Right cardiac atrium (tissue), 5 donors: ENCODE measurements at places on chromosomes 7 and 10. TPM values are rescaled to one million over a fixed set of nuclear protein-coding genes. Genes with fewer than 3 reads are reported as not detected.
A peak's percentile ranks its signal among the peaks of the same experiment; 100 is the strongest.

GRCh38 chr10:33122014-33122809, 164.2 kb upstream of the ITGB1 start:
- DNase-seq = no peak

DNA sequence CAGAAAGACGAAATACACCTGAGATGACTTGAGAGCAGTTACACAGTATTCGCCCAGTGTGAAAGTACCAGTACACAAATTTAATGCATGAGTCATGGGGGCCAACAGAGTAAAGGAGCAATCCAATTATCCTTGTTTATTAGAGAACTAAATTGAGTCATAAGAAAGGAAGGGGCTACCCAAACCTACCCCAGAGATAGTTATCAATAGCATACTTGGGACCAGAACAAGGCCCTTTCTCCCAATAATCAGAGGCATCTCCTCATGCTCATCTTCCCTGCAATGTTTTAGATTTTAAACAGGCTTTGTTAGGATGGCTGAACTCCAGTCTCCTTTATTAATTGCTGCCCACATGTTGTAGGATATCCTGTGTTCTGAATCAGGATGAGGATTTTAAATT, 239.7 kb upstream of the LRGUK start:
- DNase-seq = no peak

DNA sequence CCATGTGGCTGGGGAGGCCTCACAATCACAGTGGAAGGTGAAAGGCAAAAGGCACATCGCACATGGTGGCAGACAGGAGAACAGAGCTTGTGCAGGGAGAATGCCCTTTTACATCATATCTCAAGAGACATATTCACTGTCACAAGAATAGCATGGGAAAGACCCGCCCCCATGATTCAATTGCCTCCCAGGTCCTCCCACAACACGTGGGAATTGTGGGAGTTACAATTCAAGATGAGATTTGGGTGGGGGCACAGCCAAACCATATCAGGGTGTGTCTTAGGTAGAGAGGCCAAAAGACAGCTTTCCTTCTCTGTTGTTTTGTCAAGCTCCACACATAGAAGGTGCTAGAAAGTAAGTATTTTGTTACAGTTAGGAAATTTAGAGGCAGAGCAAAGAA, 20.8 kb upstream of the SLC26A5 start:
- no peak for DNase-seq

- DNase-seq = no peak
These were observed 80.9 kb upstream of the SEMA3C start for GRCh38 chr7:80999771-81000170.

- no peak for DNase-seq
These were observed 41.8 kb downstream of the APBB1IP start for GRCh38 chr10:26479766-26480492.

Gene LRIT1
- not detected for total RNA-seq

Gene CALU
- total RNA-seq = 202 TPM

- DNase-seq = no peak
These were observed 371.5 kb upstream of the MYO3A start for GRCh38 chr10:25562547-25562946.

DNA sequence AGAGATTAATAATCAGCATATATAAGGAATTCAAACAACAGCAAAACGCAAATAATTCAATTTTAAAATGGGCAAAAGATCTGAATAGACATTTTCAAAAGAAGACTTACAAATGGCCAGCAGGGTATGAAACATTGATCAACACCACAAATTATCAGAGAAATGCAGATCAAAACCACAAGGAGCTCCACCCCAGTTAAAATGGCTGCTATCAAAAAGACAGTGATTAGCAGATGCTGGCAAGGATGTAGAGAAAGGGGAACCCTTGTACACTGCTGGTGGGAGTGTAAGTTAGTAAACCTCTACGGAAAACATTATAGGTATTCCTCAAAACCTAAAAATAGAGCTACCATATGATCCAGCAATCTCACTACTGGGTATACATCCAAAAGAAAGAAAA, 128.0 kb upstream of the CACUL1 start:
- no peak for DNase-seq

DNA sequence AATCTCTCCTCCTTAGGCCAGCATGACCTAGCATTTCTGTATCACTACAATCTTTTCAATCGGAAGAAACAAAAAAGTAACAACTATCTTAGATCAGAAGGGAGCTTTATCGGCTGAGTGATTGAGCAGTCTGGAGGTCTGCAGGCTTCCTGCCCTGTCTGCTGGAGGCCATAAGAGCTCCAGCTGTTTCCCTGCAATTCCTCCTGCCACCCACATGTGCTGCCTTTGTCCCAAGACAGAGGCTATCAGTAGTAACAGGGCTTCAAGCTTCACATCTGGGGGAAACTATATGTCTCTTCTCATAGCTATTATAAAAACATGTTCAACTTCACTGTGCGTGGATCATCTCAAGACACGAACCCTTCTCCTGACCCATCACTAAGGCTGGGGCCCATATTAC, 70.1 kb upstream of the VWC2 start:
- no peak for DNase-seq

DNA sequence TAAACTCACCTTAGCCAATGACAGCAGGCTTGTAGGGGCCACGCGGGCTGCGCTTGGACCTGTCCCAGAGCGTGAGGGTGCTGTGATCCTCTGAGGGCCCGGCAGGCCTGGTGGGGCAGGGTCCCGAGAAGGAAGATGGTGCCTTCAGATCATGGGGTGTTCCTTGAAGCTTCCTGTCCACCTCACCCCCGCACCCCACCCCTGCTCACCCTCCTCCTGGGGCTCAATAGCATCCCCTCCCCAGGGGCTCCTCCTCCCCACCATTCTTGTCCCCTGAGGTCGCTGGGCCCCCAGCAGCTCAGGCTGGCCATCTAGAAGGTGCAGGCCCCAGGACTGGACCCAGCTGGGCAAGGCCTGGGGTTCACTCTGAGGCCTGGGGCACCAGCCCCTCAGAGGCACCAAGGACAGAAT, 33.9 kb downstream of the PWWP2B start:
- DNase-seq = peak; percentile 37

- DNase-seq = no peak
These were observed 9.0 kb upstream of the SLC13A1 start for GRCh38 chr7:123208793-123209192.

Gene TBXAS1
- 9.1 TPM for total RNA-seq

DNA sequence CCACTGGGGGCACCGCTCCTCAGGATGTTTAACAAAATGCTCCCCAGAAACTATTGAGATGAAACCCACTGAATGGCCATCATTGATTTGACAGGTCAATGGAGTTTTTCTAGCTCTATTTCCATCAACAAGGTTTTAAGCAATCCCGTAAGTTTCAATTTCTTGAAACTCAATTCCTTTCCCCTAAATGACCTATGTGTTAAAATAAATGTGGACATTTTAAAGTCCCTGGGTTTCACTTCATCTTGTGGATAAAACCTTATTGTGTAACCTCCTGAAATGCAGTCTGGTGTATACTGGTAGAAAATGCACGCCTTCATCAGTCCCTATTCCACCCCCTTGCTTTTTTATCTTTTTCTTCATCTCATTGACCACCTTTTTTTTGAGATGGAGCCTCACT, 8.9 kb upstream of the C7orf33 start:
- no peak for DNase-seq

- peak; percentile 42 for DNase-seq
These were observed 85.9 kb downstream of the MAD1L1 start for GRCh38 chr7:2146676-2147472.

GRCh38 chr7:25006276-25006675, 26.3 kb upstream of the OSBPL3 start:
- DNase-seq = no peak

GRCh38 chr10:15083674-15084501, 4.7 kb downstream of the ACBD7 start:
- DNase-seq = no peak

DNA sequence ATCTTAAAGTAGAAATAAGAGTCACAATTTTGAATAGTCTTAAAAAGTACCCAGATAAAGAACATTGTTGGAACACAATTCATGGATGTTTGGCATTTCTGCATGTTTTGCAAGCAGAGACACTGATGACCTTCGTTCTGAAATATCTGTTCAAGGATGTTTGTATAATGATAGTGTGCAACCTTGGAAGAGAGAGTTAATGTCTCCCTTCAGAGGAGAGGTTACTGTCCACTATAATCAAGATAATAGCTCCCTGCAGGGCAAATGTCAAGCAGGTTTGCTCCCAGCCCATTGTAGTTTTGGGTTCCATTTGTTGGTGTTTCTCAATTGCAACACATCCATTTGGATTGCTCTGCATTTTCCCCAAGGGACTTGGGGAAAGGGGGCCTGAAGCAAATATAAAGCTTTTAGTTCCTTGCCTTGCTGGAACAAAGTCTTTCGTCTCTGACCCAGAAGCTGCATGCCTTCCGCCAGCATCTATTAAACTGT, 45.2 kb downstream of the COL1A2 start:
- DNase-seq = no peak

DNA sequence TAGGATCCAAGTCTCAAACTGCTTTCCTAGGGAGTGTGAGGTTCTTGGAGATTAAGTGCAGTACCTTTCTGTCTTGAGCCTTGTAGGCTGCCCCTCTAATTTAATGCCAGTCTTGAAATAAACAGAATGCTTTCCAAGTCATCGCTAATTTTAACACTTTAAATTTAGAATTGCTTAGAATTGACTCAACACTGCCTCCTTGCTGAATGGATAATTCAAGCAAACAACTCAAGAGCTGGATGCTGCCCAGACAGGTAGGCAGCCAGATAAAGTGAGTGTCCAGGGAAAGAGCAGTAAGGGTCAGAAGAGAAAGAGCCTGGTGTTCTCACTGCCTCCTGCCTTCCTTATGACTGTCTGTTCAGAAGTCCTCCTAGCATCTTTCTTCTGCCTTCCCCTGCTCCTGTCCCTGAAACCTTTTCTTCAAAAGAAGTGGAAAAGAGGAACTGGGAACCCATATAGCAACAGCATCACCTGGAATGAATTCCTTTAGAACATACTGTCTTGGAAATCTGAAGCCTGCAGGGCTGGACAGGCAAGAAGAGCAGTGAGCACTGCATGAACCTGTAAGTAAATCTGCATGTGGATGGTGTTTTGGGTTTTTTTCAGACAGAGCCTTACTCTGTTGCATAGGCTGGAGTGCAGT, 3.1 kb upstream of the GOT1 start:
- DNase-seq = no peak

GRCh38 chr10:58028597-58029366, 238.9 kb downstream of the IPMK start:
- no peak for DNase-seq

Gene CRYGN
- total RNA-seq = not detected

Gene ODAD2
- total RNA-seq = 0.29 TPM

DNA sequence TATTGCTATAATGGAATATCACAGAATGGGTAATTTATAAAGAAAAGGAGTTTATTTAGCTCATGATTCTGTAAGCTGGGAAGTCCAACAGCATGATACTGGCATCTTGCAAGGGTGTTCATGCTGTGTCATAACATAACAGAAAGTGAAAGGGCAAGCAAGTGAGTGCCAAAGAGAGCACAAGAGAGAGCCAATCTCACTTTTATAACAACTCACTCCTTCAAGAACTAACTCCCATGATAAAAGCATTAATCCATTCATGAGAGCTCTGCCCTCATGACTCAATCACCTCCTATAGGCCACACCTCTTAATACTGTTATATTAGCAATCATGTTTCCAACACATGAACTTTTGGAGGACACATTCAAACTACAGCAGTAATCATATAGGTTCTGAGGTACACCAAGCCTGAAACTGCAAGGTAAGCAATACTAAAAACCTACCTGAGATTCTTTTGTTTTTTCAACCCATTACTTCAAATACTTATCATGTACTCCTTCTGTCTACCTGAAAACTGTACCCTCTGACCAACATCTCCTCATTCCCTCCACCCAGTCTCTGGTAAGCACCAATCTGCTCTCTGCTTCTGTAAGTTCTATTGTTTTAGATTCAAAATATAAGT, 219.7 kb downstream of the MTERF1 start:
- DNase-seq = no peak

Gene HOXA3
- total RNA-seq = 0.51 TPM

- DNase-seq = no peak
These were observed 26.2 kb upstream of the C10orf90 start for GRCh38 chr10:126696684-126697083.

GRCh38 chr10:111275091-111275490, 198.3 kb downstream of the ADRA2A start:
- peak; percentile 19 for DNase-seq

Gene ALKBH4
- total RNA-seq = 8.7 TPM

Gene DDIT4
- 84.0 TPM for total RNA-seq

GRCh38 chr7:157872447-157872846, 535.6 kb downstream of the DNAJB6 start:
- no peak for DNase-seq

Gene RAMP3
- total RNA-seq = 22.2 TPM

Gene HYAL4
- total RNA-seq = not detected

DNA sequence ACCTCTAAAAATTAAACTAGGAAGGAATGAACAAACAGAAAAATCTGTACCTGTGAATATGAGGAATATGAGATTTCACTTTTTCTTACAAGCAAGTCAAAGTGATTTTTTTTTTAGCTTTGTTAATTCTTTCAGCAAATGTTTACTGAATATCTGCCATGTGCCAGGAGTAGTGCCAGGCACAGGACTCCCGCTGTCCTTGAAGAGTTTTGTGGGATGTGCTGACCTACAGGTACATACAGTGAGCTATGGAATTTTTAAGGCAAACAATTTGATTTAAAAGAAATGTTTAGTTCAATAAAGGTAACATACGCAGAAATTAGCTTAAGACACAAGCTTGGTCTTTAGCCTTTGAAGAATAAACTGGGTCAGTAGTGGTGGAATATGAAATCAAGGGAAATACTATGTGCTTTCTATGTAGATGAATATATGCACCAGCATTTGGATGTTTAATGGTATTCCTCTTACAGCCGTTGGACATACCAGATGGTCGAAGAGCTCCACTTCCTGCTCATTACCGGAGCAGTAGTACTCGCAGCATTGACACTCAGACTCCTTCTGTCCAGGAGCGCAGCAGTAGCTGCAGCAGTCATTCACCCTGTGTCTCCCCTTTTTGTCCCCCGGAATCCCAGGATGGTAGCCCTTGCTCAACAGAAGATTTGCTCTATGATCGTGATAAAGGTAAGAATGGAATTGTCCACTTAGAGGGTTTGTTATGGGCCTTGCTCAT, 102.0 kb downstream of the GLCCI1 start:
- no peak for DNase-seq

DNA sequence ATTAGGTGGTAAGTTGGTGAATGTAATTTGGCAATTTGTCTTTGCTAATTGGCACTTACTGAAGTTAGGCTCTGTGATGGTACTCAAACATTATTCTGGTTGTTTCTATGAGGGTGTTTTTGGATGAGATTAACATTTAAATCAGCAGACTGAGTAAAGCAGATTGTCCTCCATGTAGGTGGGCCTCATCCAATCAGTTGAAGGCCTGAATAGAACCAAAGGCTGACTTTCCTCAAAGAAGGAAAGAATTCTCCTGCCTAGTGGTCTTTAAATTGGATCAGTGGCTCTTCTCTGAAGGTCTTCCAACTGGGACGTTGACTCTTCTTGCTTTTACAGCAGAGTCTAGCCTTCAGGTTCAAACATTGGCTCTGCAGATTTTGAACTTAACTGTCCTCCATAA, 278.3 kb downstream of the KIF20B start:
- no peak for DNase-seq

GRCh38 chr10:58177362-58177947, 90.2 kb downstream of the IPMK start:
- no peak for DNase-seq

Gene IFT22
- total RNA-seq = 22.0 TPM

Gene ASB10
- total RNA-seq = 21.0 TPM
